ENCODE measurements at places on chromosomes 16 and 17.

GRCh38 chr16:89167425-89167941 is 4.1 kb upstream of the CDH15 start:
- peak; percentile 65 for DNase-seq

DNA sequence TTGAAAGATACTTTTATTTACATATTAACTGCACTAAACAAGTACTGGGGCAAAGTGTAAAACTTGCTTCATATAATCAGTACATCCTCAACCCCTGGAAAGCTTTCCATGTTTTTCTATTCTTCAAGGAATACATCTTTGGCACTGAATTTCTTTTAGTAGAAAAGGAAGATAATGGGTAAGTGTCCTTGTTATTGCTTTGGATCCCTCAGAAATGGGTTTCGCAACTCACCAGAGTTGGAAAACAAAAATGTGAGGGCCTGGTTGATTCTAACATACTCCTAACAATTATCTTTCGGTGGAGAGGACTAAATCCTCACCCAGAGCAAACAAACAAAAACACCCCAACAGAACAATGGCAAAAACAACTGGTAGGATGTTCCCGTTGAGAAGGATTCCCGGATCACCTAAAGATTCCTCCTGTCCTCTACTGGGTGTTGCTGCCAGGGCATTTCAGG is 120.4 kb downstream of the PARN start:
- no peak for DNase-seq

GRCh38 chr16:19599968-19600716 is 44.6 kb downstream of the VPS35L start:
- no peak for DNase-seq

DNA sequence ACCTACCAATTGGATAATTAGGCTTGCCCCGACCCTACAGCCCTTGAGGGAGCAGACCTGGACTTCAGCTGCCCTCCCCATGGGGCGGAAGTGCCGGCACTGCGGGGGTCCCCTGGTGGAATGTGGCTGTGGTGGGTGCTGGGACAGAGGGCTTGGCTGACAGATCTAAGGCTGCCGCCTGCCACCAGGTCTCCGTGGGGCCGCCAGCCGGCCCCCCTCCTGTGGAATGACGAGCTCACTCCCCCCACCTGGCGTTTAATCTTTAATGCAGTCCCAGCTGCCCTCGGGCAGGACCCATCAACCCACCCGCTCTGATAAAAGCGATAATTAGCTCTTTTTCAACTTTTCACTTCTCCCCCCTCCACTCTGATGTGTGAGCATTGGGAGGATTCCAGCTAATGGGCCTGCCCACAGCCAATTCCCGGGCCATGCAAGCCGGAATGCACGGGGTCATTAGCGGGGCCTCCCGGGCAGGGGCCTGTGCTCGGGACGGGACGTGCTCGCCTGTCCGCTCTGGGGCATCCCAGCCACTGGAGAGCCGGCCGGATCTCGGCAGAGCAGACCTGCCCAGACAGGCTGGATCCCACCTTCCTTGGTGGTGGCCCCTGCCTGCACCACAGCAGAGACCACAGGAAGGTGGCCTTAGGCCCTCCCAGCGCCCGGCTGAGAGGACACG is 28.3 kb upstream of the GOSR2 start:
- DNase-seq = no peak

DNA sequence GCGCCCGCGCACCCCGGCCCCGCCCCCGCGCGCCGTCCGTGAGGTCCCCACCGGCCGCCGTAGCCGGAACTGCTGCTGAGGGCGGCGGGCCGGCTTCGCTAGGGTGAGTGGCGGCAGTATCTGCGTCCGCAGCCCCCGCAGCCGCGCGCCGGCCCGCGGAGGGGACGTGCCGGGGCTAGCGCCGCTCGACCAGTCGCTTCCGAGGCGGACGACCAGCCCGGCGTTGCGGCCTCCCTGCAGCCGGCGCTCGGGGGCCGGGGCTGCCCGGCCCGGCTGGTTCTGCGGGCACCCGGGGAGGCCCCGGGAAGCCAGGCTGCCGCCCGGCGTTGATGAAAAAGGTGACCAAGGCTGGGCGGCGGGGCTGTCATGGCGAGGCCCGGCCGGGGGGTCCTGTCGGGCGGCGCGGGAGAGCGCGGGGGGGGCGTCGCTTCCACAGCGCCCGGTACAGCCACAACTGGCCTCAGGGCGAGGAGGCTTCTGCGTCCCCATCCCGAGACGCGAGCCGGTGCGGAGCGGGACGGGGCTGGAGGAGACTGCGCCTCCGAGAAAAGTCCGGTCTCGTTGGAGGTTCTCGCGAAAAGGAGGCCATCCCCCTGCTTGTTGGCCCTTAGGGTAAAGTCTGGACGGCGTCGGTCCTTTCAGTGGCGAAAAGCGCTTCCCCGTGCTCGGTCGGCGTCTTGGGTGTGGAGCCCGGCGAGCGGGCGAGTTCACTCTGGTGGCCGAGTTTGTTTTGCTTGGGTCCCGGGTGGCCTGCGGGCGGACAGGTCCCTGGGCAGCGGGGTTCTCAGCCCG is at the start of gene CRAMP1:
Gene CRAMP1 (plus strand): TSS at position 41 of the 792 bp plus-strand sequence. CDS start 2,280 bp downstream, outside the sequence.
- no peak for DNase-seq
